Chondrocyte (in vitro differentiated cells): ENCODE measurements at places on chromosomes 12 and 14. TPM values are rescaled to one million over a fixed set of nuclear protein-coding genes. Genes with fewer than 3 reads are reported as not detected.

DNA sequence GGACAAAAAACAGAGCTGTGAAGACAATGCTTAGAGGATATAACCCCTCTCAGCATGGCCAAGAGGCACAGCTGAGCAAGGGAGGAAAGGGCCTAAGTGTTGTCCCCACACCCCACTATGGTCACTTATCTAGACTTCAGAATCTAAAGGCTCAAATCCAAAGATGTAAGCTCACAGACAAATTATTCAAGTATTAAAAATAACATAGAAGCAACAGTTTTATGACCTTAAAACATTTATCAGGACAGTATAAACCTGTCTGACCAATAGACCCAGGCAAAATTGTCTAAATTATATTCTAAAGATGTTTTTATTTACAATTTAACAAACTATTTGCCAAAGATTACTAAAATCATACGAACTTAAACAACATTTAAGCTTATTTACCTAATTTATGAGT lies 28.1 kb upstream of the PRICKLE1 start:
- DNase-seq, result no peak

- DNase-seq, result no peak
Observed at GRCh38 chr12:117026921-117027250, 72.3 kb downstream of the TESC start.

- DNase-seq, result no peak
Observed at GRCh38 chr12:84201976-84202375, 710.6 kb downstream of the SLC6A15 start.

DNA sequence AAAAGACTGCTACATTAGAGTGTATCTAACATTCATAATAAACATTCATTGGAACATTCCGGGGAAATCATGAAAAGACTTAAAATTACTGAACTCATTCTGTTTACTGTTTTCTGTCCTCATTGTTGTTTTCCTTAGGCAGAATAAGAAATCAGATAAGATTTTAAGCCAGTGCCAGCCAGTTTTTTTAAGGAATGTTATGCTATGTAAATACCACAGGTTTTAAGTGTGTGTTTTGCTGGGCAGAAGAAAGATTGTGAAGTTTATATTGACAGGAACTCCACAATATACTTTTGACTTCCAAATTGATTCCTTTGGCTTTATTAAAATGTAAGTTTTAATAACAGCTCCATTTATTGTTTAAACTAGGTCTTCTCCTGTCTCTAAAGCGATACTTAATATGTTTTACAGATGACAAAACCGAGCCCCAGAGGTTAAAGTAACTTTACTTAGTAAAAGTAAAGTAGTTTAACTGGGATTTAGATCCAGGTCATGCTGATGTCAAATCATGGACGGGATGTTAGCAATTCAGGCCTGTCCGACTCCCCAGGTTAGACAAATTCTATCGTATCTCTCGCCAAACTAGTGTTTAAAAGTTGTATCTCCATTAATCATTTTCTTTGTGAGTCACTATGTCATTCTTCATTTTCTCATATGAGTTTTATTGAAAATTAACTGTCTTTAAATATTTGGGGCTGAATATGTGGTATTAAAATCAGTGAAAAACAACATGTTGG lies 1.7 kb downstream of the LARP4 start:
- DNase-seq, result no peak

- no peak for DNase-seq
Observed at GRCh38 chr12:102509123-102509626, 28.8 kb upstream of the IGF1 start.

GRCh38 chr14:99116741-99117295 lies 155.2 kb downstream of the BCL11B start:
- no peak for DNase-seq

The PROX2 gene
- total RNA-seq, result not detected in 3 replicates

The ARMH4 gene
- total RNA-seq, result 22.7 to 30.4 TPM (median 23.3 TPM) in 3 replicates

The HOXC4 gene
- not detected in 3 replicates for total RNA-seq
